ENCODE measurements at places on chromosomes 1 and 21.

GRCh38 chr1:226009650-226010044 is 10.5 kb upstream of the SDE2 start:
- DNase-seq = no peak

DNA sequence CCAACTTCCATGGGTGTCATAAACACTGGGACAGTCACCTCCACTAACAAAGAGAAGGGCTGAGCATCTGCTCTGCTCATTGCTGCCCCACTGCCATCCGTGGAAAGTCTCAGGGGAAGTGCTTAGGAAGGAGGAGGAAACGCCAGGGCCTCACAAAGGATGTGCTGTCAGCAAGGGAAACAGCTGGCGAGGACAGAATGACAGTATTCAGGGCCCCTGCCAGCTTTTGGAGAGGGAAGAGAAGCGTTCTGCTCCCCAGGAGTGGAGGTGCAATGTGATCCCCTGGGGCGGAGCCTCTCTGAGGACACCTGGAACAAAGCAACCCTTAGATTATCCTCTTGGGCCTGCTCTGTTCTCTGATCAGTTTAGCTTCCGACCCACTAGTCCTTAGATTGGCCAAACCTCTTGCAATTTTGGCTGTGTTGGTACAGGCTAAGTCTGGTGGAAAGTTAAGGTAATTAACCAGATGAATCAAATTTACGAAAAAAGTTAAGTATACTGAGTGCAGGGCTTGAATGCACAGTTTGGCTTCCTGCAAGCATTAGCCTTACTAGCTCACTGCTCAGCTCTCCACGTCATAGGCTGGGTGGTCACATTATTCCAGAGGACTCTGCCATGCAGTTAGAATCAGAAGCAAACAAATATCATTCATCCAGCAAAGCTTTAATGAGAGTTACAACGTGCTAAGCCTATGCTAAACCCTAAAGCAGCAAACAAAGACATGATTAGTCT is 170.2 kb upstream of the NFIA start:
- DNase-seq = no peak

GRCh38 chr1:49016030-49016977 is 239.6 kb upstream of the BEND5 start:
- no peak for DNase-seq

DNA sequence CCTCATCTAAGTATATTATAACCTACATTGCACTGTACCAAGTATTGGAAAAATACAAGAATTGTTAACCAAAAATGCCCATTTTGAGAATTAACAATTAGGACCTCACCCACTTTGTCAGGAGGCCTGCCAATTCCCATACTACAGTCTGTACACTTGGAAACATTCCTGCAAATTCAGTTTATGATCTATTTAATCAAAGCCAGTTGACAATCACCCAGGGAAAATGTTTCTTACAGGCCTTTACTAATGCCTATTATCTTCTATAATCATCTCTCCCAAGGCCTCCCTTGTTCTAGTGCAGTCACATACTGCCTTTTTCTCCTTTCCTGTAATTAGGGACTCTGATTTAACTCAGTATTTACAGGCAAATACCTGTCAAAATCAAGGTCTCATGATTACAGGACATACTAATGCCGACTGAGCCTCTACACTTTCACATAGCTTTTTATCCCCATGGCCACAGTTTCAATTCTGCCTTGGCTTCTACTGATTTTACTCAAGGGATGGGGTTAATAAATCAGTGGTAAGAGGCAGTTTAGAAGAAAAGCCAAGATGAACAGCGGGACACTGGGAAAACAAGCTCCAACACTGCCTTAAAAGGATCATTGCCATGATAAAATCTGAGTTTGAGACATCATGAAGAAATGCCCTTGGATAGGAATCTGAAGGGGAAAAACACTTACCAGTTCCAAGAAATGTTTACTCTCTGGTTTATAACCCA is 338.7 kb downstream of the VAV3 start:
- no peak for DNase-seq

DNA sequence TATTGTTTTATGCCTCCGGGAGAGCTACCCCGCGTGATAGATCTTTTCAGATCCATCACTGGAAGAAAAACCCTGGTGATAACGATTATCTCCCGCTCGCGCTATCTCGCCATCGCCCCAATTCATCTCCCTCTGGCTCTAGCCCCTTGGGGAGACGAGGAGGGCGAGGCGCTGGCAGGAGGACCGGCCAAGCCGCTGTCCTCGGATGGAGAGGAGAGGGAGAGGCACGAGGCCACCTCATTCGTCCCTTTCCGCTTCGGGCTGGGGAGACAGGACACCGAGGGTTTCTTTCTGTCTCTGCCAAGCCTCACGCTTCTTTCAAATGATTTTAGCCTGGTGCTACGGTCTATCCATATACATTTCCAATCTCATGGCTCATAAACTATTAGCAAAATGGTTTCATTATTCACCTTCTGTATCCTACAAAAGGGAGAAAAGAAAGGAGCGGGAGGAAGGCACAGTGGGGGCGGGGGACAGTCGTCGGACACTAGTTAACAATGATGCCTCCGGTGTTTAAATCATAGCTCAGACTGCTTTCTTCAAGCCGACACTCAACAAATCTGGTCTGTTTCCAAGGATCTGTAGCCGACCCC is 415.0 kb upstream of the ESRRG start:
- DNase-seq = no peak

DNA sequence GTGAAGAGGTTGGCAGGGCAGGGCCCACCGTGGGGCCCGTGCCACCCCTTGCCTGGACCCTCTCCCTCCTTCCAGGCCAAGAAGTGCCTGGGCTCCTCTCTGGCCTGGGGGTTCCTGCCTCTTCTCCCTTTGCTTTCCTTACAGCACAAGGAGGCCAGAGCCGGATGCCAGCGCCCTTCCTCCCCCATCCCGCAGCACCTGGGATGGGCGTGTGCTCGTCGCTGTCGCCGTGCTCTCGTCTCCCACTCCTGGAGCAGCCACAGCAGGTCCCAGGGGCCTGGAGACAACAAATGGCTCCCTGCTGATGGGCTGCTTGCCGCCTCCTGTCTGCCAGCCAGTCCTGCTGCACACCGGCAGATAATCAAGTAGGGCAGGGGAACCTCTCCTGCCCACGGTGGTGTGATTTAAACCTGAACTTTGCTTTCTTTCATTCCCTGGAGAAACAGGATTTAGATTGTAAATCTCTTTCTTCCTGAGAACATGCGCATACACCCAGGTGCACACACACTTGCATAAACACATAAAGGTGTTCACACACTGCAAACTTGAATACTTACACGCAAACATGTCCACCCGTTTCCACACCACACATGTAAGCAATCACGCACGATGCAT is 50.8 kb upstream of the POU3F1 start:
- DNase-seq = no peak

GRCh38 chr1:184387476-184388318 is 868 bp downstream of the C1orf21 start:
- DNase-seq = peak; percentile 68

DNA sequence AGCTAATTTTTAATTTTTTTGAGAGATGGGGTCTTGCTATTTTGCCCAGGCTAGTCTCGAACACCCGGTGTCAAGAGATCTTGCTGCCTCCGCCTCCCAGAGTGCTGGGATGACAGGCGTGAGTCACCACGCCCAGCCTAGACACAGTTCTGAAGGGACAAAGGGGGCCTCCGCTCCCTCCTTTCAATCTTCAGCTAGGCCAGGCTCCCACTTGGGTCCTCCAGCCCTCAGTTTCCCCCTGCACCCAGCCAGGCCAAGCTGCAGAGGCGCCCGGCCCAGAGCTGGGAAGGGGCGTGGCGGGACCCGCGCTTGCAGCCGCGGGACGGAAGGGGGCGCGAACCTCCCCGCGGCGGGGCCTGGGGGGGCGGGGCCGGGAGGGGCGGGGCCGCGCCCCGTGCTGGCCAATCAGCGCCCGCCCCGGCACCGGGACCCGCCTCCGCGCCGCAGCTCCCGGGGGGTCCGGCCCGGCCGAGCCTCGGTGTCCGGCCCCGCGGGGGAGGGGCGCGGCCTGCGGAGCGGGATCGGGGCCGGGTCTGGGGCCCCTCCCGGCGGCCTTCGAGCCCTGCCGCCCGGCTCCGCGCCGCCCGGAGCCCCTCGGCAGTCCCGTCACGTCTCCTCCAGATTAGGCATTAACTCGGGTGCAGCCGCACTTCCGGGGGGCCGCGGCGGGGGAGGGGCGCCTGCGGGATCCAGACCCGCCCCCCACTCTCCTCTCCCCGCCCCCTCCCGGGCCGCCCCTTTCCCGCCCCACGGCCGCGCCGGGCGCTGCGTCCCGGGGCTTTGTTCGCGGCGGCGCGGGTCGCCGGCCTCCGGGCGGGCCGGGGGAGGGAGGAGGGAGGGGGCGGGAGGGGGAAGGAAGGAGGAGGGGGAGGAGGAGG is 559 bp upstream of the AGRN start:
- DNase-seq = peak; percentile 76

DNA sequence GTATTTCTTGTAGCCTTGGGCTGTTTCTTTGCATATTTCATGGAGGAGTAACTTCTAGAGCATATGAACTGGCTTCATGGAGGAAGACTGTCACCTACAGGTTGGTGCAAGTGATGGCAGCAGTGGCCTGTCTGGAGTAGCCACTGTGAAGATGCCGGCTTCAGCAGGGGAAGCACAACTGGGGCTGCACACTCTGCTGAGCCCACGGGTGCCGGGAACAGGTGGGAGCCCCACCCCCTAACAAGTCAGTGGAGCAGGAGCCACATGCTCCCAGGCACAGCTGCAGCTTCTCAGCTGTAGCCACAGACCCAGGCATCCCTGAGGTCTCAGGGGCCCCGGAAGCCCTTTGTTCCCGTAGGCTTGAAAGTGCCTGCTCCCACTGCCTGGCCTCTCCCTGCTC is 43.2 kb upstream of the C1orf185 start:
- no peak for DNase-seq

- DNase-seq = no peak
Observed at GRCh38 chr1:35640380-35641232, 720 bp downstream of the PSMB2 start.

- no peak for DNase-seq
Observed at GRCh38 chr1:184270556-184270955, 116.3 kb upstream of the C1orf21 start.

GRCh38 chr1:17521946-17522612 is 17.4 kb upstream of the ARHGEF10L start:
- DNase-seq = no peak

DNA sequence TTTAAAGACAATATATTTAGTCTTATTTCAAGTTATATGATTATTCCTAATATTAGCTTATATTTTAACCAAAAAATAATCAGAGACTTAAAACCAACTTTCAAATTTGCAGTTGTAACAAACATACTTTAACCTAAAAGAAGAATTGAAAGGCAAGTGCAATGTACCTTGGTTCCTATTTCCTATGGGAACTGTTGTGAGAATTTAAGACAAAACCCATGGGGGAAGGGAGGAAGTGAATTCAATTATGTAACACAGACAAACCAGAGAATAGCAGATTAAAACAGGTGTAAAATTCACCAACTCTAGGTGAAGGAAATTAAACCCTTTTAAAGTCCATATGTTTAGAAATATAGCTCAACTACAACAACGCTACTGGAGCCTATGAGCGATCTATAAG is 22.6 kb upstream of the CR2 start:
- no peak for DNase-seq

DNA sequence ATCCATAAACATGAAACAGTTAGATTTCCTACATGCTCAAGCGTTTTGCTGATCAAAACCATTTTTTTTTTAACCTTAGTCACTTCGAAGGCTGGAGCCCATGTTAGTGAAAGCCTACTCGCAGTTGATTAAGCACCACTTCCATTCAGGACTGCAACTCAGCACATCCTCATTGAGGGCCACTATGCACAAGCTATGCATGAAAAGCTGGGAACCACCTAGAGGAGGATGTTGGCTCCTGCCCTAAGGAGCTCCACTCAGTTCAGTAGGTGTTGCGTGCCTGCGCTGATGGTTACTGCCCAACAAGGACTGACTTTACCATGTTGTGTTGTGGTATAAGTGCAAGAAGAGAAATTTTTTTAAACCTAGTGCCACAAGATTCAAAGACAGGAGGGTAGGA is 181.4 kb upstream of the L1TD1 start:
- no peak for DNase-seq

- no peak for DNase-seq
Observed at GRCh38 chr1:6509220-6509918, 17.9 kb upstream of the PLEKHG5 start.

- DNase-seq = no peak
Observed at GRCh38 chr1:202571719-202572339, 138.4 kb downstream of the SYT2 start.

DNA sequence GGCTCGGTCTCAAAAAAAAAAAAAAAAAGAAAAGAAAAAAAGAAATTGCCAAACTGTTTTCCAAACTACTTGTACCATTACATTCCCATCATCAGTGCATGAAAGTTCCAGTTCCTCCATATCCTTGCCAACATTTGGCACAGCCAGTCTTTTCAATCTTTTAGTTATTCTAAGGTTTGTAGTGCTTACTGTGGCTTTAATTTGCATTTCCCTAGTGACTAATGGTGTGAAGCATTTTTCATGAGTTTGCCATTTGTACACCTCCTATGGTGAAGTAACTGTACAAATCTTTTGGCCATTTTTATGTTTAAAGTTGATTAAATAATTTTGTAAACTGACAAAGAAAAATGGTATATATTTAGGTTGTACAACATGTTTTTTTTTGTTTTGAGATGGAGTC is 70.7 kb downstream of the DEGS1 start:
- DNase-seq = no peak

- peak; percentile 44 for DNase-seq
Observed at GRCh38 chr1:192516776-192517297, 58.7 kb upstream of the RGS1 start.

GRCh38 chr1:209248649-209249279 is 334.8 kb upstream of the CAMK1G start:
- DNase-seq = peak; percentile 28

- no peak for DNase-seq
Observed at GRCh38 chr1:115877511-115877910, 36.6 kb upstream of the NHLH2 start.

DNA sequence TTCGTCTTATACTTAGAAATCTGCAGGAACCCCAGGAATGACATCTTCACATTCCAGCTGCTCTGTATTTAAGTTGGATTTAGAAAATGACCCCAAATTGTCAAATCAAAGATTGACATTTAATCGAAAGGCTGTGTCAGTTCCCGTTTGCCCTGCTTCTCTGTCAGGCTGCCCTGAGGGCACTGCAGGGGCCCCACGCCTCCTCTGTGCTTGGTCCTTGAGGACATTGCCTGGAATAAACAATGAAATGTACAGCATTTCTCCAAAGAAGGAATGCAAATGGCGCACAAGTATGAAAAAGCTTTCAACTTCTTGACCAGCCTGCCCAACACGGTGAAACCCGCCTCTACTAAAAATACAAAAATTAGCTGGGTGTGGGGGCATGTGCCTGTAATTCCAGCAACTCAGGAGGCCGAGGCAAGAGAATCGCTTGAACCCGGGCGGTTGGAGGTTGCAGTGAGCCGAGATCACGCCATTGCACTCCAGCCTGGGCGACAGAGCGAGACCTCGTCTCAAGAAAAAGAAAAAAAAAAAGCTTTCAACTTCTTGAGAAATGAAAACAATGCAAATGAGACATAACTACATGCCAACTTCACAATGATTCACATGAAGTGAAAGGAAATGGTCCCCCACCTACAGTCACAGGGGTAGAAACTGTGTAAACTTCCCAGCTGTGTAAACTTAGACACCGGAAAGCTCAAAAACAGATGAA is 3.0 kb downstream of the TMPRSS3 start:
- DNase-seq = no peak
